Foreskin fibroblast (primary cell): ENCODE measurements at places on chromosomes 4 and X.
A peak's percentile ranks its signal among the peaks of the same experiment; 100 is the strongest.

GRCh38 chrX:67654301-67654700, 110.5 kb downstream of the AR start:
- no peak for DNase-seq

- no peak for DNase-seq
These were observed 182.4 kb upstream of the MBNL3 start for GRCh38 chrX:132671229-132671641.

DNA sequence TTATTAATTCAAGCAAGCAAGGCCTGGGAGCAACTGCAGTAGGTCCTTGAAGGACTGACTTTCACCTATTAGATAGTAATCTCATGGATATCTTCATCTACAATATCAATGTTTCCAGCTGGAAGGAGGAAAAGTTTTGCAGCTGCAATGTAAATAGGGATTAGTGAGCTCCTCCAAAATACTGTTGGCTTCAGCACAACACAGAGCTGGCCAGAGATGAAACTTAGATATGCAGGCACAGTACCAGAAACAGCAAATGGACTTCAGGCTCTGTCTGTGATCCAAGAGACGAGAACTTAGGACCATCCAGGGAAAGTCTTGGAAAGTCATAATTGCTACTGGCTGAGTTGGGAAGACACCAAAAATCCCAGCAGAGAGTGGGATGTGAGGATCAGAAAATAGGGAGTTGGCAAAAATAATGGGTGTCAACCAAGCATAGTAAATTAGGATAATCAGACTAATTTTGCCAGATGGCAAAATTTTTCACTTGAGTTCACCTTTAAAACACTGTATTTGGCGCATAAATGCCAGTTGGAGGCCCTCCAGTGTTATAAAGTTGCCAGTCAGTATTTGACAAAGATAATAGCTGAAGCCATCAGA, 57.5 kb downstream of the PARM1 start:
- DNase-seq, result no peak

DNA sequence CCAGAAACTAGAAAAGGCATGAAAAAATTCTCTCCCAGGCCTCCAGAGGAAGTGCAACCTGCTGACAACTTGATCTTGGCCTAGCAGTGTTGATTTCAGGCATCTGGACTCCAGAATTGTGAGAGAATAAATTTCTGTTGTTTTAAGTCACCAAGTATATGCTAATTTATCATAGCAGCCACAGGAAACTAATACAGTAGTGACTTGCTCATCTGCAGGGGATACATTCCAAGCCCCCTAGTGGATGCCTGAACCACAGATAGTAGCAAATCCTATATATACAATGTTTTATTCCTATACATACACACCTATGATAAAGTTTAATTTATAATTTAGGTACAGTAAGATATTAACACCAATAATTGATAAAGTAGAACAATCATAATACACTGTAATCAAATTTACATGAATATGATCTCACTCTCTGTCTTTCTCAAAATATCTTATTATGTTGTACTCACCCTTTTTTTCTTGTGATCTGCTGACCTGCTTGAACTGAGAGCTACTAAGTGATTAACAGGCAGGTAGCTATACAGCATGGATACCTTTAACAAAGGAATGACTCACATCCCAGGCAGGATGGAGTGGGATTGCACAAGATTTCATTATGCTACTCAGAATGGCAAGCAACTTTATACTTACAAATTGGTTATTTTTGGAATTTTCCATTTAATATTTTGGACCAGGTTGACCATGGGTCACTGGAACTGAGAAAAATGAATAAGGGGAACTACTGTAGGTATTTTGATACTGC, 501.1 kb downstream of the KCNIP4 start:
- DNase-seq, result peak; percentile 1

GRCh38 chr4:152588869-152589268, 53.0 kb upstream of the FBXW7 start:
- DNase-seq, result no peak

GRCh38 chrX:138487866-138488265, 223.7 kb downstream of the FGF13 start:
- DNase-seq, result no peak

DNA sequence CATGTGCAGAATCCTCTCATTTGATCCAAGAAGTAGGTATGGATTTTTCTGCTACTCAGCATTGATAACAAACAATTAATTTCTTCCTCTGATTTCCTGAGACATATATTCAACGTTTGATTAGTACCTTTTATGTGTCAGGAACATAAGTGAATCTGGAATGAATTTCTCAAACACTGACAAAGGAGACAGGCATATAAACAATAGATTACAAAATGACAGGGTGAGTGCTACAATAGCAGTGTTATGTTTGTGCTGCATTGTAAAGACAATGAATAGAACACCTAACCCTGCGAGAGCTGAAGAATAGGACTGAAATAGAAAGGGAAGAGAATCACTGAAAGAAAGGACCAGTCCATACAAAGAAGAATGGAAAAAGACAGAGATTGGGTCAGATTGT, 52.9 kb downstream of the ARHGAP24 start:
- DNase-seq, result no peak

DNA sequence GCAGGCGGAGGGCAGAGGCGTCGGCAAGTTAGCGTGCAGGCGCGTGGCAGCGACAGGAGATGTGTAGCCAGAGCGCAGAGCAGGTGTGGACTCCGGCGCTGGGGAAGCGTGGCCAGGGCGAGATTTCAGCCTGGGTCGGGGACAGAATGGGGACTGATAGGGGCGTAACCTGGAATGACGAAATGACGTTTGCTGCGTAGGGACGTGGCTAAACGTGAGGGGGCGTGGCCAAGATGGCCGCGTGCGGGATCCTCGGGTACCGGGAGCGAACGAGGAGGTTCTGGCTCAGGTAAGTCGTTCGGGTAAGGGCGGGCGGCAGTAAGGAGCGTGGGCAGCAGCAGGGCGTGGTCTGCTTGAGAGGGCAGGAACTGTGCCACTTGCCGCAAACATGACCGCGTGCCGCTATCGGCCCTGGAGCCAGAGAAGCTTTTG, 10.9 kb upstream of the CLTRN start:
- DNase-seq, result peak; percentile 85

DNA sequence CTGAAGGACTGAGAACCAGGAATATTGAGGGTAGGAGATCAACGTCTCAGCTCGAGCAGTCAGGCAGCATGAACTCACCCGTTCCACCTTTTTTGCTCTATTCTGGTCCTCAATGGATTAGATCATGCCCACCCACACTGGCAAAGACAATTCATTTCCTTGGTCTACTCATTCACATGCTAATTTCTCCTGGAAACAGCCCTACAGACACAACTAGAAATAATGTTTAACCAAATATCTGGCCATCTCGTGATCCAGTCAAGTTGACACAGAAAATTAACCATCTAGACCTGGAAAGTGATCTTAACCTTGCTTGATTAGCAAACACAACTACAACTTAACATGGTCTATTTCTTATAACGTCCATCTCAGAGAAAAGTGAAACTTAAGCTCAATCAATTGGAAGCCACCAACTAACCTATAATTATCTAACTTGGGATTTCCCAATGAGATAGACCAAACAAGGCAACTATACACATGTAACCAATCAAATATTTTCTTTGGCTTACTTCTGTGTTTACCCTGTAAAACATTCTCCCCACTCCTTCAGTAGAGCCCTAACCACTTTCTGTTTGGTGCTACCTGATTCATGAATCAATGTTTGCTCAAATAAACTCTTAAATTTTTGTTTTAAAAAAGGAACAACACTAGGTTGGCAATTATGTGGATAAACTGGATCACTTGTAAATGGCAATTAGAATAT, 69.7 kb upstream of the MAMLD1 start:
- DNase-seq, result no peak

DNA sequence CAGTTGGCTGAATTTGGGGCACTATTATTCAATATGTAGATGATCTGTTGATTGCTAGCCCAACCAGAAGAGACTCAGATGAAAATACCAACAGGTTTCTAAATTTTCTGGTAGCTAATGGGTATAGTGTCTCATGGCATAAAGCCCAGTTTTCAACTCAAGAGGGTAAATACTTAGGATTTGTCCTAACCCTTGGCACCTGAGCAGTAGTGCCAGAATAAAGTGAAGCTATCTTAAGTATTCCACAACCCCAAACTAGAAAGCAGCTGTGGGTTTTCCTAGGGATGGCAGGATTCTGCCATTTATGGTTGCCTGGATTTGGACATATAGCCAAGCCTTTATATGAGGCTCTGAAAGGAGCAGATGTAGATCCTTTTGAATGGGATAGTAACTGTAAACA, 119.0 kb downstream of the AGTR2 start:
- no peak for DNase-seq

- DNase-seq, result peak; percentile 42
These were observed 7.0 kb downstream of the PRSS12 start for GRCh38 chr4:118345813-118346212.
